ENCODE measurements at places on chromosomes 6 and 20. TPM values are rescaled to one million over a fixed set of nuclear protein-coding genes. Genes with fewer than 3 reads are reported as not detected.

DNA sequence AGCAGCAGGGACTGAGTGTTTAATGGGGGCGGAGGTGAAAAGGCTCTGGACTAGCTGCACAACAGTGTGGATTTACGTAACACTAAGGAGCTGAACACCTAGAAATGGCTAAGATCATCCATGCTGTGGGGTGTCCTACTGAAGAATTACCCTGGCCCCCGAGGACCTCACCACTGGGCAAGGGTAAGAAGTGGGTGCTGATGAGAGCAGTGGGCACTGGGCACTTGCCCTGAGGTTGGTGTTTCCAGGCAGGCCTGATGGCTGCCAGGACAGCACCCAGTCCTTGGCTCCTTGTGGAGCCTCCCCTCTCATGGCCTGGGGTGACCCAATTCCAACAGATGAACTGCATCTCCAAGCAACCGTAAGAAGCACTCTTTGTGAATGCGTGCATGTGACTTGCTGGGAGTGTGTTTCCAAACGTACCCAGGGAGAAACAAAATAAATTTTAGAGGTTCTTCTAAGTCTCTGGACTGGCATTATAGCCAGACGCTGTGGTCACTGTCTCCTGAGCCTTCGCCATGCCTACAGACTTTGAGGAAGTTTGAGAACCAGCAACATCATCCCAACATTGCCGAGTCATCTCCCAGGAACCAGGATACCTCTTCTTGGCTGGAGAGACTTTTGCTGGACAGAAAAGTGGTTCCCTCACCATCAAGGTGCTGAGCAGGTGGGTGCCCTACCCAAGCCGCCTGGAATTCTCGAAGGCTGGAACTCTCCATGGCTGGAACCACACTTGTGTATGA, 245.9 kb downstream of the ERMARD start:
- DNase-seq = no peak

- DNase-seq = peak; percentile 89
Measured at GRCh38 chr6:37988127-37988526, 168.6 kb downstream of the ZFAND3 start.

- no peak for DNase-seq
Measured at GRCh38 chr6:108840919-108841318, 7.3 kb upstream of the ARMC2 start.

GRCh38 chr20:7710440-7710839, 229.8 kb downstream of the HAO1 start:
- DNase-seq = no peak

DNA sequence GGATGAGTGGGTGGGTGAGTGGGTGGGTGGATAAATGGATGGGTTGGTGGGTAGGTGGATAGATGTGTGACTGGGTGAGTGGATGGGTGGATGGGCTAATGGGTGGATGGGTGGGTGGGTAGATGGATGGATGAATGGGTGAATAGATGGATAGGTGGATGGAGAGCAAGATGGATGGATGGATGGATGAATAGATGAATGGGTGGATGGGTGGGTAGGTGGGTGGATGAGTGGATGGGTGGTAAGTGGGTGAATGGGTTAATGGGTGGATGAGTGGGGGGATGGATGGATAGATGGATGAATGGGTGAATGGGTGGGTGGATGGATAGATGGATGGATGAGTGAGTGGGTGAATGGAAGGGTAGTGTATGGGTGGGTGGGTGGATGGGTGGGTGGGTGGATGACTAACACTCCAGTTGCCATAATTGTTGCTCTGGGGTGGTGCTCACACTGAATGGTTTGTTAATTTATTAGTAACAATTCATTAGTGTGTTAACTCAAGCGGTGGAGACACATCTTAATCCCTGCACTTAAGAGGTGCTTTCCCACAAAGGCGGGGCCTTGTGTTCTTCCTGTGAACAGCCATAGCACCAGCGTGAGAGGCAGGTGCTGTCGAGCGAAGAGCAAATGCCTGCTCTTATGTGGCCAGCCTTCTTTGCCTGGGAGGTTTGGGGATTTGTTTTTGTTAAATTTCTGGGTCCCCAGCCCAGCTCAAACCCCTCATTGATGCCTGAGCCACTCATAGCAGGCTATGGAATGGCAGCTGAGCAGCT, 4.9 kb upstream of the APCDD1L start:
- DNase-seq = no peak

GRCh38 chr20:61045876-61046585, 206.0 kb upstream of the CDH4 start:
- DNase-seq = no peak

GRCh38 chr20:21099751-21100577, 6.2 kb downstream of the LINC00237 start:
- DNase-seq = peak; percentile 4

DNA sequence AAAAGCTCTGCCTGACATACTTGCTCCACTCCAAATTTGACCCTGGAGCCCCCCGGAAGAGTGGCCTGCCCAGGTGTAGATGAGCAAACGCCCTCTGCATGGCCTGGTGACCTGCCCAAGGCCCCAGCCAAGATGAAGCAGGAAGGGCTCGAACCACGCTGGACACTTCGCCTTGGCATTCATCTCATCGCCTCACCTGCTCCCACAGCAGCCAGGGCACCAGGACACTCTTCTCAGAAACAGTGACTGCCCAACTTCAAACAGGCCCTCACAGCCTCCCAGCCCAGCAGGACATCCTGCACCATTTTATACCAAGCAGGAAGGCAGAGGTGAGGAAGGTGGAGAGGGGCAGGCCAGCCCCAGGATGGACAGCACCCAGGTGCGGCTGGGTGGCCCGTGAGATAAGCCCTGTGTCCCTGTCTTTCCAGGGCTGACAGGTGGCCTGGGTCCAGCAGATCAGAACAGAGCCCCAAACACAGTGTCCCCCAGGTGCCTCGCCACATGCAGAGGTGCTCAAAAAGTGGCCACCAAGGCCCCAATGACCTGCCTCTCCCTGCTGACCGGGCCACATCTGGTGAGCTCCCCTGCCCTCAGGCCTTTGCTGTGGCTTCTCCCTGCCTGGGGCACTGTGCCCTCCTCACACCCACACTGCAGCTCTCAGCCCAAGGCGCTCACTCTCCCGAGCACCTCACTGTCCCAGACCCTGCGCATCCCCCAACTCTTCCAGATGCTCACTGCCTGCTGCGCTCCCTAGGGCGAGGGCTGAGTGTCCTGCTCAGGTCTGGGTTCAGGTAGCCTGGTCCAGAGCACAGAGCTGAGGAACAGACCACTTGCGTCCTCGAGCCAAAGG, 7.2 kb downstream of the ACSS1 start:
- no peak for DNase-seq

DNA sequence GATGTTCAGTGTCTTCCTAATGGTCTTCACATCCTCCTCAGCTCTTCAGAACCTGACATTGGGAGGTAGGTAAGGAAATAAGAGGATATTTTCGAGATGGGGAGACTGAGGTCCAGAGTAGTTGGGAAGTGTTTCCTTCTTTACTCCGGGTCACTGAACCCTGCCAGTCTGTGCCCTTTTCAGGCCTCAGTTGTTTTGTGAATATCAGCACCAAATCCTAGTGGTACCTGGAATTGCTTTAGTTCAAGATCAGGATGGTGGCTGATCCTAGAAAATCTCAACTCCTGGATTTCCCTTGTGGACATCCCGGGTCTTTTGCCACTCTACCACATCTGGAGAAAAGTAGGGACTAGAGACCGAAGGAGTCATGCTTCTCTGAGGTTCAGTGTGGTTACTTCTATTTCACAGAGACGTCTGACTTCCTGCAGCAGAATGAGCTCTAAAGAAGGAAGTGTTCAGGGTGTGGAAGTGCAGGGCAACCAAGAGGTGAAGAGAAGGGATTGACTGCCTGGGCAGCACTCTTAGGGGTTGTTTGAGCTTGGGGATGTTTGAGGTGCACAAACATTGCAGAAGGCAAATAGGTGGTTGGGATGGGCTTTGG, 995 bp downstream of the STK4 start:
- DNase-seq = no peak

DNA sequence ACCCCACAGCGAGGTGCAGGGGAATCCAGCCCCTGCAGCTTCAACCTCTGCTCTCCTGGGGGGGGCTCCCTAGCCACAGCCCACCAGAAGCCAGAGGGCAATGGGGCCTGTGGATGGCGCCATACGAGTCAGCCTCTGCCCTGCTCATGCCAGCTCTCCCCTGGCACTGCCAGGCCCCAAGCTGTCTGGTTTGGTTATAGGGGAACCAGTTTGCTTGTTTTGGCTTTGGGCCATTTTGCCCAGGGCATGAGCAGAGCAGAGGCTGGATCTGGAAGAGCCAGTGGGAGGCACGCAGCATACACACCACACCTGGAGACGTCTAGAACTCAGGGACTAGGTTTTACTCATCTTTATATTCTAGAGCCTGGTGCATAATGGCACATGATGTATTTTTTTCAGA, 66.7 kb upstream of the SLC22A16 start:
- DNase-seq = no peak

DNA sequence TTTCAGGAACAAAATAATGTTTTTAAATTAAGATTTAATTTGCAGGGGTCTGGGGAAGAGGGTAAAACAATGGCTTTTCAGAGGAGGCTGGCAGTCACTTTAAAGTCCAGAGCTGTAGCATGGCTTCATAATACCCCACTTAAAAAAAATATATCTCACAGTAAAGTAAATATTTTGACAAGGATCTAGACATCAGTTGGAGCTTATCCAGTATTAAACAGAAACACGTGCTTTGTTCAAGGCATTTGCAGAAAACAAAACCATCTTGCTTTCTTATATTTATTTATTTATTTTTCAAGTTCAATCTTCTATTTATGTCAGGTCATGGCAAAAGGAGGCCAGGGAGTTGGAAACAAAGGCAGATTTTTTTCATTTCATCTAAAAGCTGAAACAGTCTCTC, 53.3 kb upstream of the PRL start:
- DNase-seq = peak; percentile 32

DNA sequence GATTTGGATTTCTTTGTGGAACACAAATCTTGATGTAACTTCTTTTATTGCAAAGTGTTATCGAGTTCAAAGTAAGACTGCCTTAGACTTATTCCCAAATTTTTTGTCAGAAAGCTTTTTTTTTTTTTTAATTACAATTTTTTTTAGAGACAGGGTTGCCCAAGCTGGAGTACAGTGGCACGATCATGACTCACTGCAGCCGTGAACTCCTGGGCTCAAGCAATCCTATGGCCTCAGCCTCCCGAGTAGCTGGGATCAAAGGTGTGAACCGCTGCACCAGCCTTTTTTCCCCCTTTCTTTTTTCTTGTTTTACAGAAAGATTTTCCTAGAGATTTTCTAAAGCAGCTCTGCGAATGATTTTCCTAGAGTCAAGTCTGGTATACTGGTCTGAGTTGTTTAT, 2.8 kb downstream of the RIOK1 start:
- DNase-seq = no peak

GRCh38 chr20:50277460-50278376, 87.1 kb downstream of the CEBPB start:
- DNase-seq = no peak

GRCh38 chr20:24118034-24118433, 129.5 kb upstream of the GGTLC1 start:
- DNase-seq = peak; percentile 15

- DNase-seq = no peak
Measured at GRCh38 chr20:24743641-24744040, 205.4 kb upstream of the CST7 start.

GRCh38 chr6:33661106-33661838, 40.1 kb downstream of the ITPR3 start:
- no peak for DNase-seq

DNA sequence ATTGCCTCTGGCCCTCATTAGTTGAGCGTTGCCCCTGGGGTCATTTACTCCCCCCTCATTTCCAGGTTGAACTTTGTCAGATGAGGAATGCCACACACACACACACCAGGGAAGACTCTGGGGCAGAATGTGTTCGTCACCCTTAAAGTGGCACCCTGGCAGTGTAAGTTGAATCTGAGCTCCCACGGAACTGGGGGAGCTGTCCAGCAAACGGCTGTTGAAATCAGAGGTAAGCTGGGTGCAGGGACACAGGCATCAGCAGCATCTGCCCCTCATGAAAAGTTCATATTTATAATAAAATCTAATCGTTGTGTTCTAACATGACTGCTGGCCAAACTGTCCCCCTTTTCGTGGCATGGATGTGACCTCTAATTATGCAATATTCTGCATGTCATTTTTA, 4.3 kb upstream of the MC3R start:
- no peak for DNase-seq

- DNase-seq = no peak
Measured at GRCh38 chr6:25684565-25684964, 32.5 kb downstream of the SCGN start.

- no peak for DNase-seq
Measured at GRCh38 chr6:106106276-106107042, 20.3 kb downstream of the PRDM1 start.

DNA sequence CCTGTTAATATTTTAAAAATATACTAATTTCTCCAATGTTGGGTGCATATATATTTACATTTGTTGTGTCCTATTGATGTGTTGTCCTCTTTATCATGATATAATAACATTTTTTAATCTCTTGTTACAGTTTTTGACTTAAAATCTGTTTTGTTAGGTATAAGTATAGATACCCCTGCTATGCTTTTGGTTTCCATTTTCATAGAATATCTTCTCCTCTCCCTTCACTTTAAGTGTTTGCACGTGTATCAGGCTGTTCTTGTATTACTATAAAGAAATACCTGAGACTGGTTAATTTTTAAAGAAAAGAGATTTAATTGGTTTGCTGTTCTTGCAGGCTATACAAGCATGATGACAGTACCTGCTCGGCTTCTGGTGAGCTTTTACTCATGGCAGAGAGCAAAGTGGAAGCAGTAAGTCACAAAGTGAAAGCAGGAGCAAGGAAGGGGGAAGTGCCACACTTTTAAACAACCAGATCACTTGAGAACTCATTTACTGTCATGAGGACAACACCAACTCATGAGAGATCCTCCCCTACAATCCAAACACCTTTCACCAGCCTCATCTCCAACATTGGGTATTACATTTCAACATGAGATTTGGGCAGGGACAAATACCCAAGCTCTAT, 340.5 kb upstream of the SYNCRIP start:
- no peak for DNase-seq

- peak; percentile 41 for DNase-seq
Measured at GRCh38 chr20:13458860-13459451, 179.8 kb downstream of the TASP1 start.

DNA sequence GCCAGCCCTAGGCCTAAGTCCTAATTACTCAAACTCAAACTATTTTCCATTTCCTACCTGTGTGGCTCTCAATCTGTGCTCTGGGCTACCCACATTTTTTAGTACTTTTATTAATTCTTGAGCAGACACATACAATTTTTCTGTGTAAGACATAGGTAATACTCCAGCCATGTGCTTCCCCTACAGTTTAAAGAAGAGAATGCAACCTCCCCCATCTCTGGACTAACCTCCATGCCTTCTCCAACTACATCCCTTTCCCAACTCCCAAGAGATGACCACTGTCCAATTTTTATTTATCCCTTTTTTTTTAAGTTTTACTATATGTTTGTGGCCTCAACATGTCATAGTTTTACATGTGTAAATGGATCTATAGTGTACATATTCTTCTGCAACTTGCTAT, 5.8 kb downstream of the HMGN4 start:
- DNase-seq = peak; percentile 26

- DNase-seq = no peak
Measured at GRCh38 chr6:1619098-1619672, 9.5 kb downstream of the FOXC1 start.

CDSN gene
- not detected for total RNA-seq

ZNF311 gene
- total RNA-seq = 0.36 TPM

ZNF217 gene
- 25.8 TPM for total RNA-seq

EDN1 gene
- total RNA-seq = 8.6 TPM

LPIN3 gene
- total RNA-seq = 1.7 TPM

BMP2 gene
- 0.18 TPM for total RNA-seq

IL17A gene
- not detected for total RNA-seq

TSHZ2 gene
- not detected for total RNA-seq

CDH22 gene
- not detected for total RNA-seq

CLPSL2 gene
- total RNA-seq = not detected

RAB44 gene
- not detected for total RNA-seq

ABCC10 gene
- 7.0 TPM for total RNA-seq

TFAP2A gene
- 0.72 TPM for total RNA-seq

LY6G6F gene
- not detected for total RNA-seq
